Chondrocyte (in vitro differentiated cells): ENCODE measurements at places on chromosomes 4 and X. TPM values are rescaled to one million over a fixed set of nuclear protein-coding genes. Genes with fewer than 3 reads are reported as not detected.

CITED1 gene
- 0.68 to 0.77 TPM (median 0.77 TPM) in 3 replicates for total RNA-seq

- H3K27me3 ChIP-seq = no peaks in the 10 kb centered on the region
- DNase-seq = no peak
- no peak overlapping the region for H3K4me3 ChIP-seq
Measured at GRCh38 chr4:95377366-95377900, 171.3 kb downstream of the UNC5C start.

DNA sequence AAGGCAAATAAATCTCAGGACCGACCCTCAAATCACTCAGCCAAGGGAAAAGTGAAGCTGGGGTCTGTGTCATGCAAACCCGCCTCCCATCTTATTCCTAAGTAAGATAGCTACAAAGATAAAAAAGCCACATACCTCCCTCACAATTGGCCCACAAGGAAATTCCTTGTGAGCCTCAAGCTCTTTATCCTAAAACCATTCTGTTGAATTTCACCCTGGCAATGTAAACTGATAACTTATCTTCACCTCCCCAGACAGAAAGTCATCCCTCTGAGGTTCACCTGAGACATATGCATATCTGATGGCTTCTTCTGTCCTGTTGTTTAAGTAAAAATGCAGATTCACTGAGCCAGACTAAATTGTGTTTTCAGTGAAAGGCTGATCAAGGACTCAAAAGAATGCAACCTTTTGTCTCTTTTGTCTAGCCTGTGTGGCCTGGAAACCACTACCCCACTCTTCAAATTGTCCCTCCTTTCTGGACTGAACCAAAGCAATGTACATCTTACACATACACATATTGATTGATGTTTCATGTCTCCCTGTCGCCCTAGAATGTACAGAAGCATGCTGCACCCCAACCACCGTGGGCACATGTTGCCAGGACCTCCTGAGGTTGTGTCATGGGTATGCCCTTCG is 91.3 kb downstream of the MFAP3L start:
- DNase-seq = no peak
- no peak overlapping the region for H3K4me3 ChIP-seq
- H3K27me3 ChIP-seq = no peaks in the 10 kb centered on the region
- no peaks in the 10 kb centered on the region for H3K36me3 ChIP-seq
- no peak overlapping the region for H3K27ac ChIP-seq

DNA sequence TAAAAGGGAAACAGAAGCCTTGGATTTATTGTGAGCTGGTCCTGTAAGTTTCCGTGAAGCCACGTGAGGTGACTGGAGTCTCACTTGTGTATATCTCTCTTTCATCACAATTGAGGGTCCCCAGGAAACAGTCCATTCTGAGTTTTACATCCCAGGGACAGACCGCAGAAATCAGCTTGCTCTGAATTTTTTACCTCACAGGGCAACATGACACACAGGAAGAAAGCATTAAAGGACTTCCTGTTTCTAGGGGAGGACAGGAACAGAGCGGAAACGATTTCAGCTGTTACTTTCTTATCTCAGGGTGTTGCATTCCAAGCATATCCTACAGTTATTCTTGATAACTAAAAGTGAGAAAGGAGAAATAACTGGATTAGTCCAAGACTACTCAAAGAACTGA is 553.5 kb downstream of the TRAM1L1 start:
- no peaks in the 10 kb centered on the region for H3K4me1 ChIP-seq
- H3K4me3 ChIP-seq = no peak overlapping the region

PDS5A gene
- 53.3 to 61.3 TPM (median 53.8 TPM) in 3 replicates for total RNA-seq

DNA sequence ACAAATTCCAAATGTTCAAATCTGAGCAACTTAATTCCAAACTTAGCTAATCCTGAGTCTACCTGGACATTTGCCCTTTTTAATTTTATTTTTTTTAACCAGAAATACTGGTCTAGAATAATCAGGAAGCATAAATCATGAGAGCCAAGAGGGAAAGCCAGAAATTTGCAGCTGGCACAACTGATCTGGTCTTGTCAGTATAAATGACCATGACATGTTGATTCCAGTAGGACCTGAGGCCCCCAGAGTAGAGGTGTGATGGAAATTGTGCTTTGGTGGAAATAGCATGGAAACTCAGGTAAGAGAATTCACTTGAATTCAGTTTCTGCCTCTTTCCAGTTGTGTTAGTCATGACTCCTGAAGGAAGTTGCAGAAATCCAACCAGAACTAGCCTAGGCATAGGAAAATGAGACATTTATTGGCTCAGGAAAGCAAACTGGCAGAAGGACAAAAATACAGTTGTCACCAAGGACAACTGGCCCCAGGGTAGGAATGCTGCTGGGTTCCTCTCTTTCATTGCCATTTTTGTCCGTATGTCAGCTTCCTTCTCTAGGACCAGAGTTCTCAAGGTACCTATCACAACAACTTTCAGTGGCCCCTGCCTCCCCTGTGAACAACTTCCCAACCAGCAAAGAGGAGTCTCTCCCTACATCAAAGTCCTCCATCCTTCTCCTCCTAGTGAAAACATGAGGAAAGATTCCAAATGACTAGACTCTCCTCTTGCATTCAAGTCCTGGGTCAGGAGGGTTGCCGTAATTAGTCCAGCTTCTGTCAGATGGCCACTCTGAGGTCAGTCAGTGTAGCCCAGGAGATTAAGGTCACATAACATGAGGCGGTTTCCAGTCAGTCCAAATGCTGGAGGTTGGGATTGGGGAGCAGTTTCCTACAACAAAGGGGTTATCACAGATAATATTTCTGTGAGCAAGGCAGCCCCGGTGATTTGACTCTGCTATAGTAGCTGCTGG is 29.3 kb upstream of the MYOZ2 start:
- H3K4me1 ChIP-seq = peaks cover 45% of the 10 kb centered on the region
- H3K27me3 ChIP-seq = no peaks in the 10 kb centered on the region
- H3K27ac ChIP-seq = no peak overlapping the region
- H3K4me3 ChIP-seq = no peak overlapping the region
- no peaks in the 10 kb centered on the region for H3K36me3 ChIP-seq

GLRA3 gene
- not detected in 3 replicates for total RNA-seq

- no peaks in the 10 kb centered on the region for H3K27me3 ChIP-seq
- no peak for DNase-seq
- no peak overlapping the region for H3K27ac ChIP-seq
- H3K4me3 ChIP-seq = no peak overlapping the region
- no peaks in the 10 kb centered on the region for H3K4me1 ChIP-seq
Measured at GRCh38 chr4:137819964-137820383, 287.7 kb upstream of the PCDH18 start.

DNA sequence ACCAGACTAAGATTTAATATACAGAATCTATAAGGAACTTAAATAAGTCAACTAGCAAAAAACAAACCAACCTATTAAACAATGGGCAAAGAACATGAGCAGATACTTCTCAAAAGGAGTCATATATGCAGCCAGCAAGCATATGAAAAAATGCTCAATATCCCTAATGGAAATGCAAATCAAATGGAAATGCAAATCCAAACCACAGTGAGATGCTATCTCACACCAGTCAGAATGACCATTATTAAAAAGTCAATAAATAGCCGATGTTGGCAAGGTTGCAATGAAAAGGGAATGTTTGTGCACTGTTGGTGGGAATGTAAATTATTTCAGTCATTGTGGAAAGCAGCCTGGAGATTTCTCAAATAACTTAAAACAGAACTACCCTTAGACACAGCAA is 97.0 kb upstream of the SLC6A14 start:
- H3K4me1 ChIP-seq = no peaks in the 10 kb centered on the region
- no peak overlapping the region for H3K4me3 ChIP-seq
- H3K27ac ChIP-seq = no peak overlapping the region
- H3K36me3 ChIP-seq = no peaks in the 10 kb centered on the region
- DNase-seq = no peak
- H3K27me3 ChIP-seq = no peaks in the 10 kb centered on the region

DNA sequence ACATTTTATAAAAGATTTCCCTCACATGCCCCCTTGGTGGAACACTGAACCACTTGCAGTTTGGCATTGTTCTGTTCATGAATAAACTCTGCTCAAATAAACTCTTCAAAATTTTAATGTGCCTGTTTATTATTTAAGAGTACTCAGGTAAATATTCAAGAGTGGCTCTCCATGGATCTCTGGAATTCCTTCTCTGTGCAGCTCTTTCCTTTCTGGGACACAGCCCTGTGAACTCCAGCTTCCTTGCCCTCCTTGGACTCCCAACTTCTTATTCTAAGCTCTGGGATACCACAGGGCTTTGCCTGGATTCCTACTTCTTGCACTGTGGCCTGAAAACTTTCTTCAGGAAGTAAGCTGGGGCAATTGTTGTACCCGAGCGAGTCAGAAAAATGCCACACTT is 8.3 kb downstream of the BEX3 start:
- peaks cover 5% of the 10 kb centered on the region for H3K4me1 ChIP-seq
- no peak overlapping the region for H3K27ac ChIP-seq
- H3K27me3 ChIP-seq = no peaks in the 10 kb centered on the region
- H3K4me3 ChIP-seq = no peak overlapping the region
- H3K36me3 ChIP-seq = no peaks in the 10 kb centered on the region
- no peak for DNase-seq

EGFL6 gene
- total RNA-seq = 0.18 to 0.22 TPM in 2 of 3 replicates, not detected in the other

- H3K27ac ChIP-seq = no peak overlapping the region
- no peak overlapping the region for H3K4me3 ChIP-seq
- no peaks in the 10 kb centered on the region for H3K36me3 ChIP-seq
- H3K27me3 ChIP-seq = no peaks in the 10 kb centered on the region
Measured at GRCh38 chr4:1807332-1807777, 14.3 kb downstream of the FGFR3 start.

- H3K27ac ChIP-seq = peak overlapping the region; percentile 75
- no peaks in the 10 kb centered on the region for H3K27me3 ChIP-seq
- H3K36me3 ChIP-seq = no peaks in the 10 kb centered on the region
- DNase-seq = no peak
- no peak overlapping the region for H3K4me3 ChIP-seq
Measured at GRCh38 chr4:40317916-40318658, 17.0 kb upstream of the CHRNA9 start.

GRCh38 chrX:16141422-16142245 is 18.3 kb downstream of the GRPR start:
- H3K4me3 ChIP-seq = no peak overlapping the region
- H3K4me1 ChIP-seq = no peaks in the 10 kb centered on the region
- no peaks in the 10 kb centered on the region for H3K27me3 ChIP-seq
- DNase-seq = no peak

- H3K27ac ChIP-seq = no peak overlapping the region
- peaks cover 18% of the 10 kb centered on the region for H3K36me3 ChIP-seq
- H3K4me1 ChIP-seq = peaks cover 25% of the 10 kb centered on the region
- no peaks in the 10 kb centered on the region for H3K27me3 ChIP-seq
Measured at GRCh38 chr4:113476800-113477199, 284.7 kb downstream of the CAMK2D start.

DNA sequence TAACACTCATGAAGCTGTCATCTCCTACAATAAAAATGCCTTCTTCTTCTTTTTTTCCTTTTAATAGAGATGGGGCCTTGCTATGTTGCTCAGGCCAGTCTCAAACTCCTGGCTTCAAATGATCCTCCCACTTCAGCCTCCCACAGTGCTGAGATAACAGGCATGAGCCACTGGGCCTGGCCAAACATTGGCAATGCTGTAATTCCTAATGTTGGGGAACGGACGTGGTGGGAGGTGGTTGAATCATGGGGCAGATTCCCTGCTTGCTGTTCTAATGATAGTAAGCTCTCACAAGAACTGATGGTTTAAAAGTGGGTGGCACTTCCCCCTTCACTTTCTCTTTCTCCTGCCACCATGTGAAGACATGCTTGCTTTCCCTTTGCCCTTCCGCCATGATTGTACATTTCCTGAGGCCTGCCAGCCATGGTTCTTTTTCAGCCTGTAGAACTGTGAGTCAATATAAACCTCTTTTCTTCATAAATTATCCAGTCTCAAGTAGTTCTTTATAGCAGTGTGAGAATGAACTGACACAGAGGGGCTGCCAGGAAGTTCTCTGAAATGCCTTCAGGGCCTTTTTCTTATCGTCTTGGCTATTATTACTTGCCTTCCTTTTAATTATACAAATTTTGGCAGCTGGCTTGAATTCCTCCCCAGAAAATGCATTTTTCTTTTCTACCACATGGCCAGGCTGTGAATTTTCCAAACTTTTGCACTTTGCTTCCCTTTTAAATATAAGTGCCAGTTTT is 93.0 kb downstream of the CENPC start:
- DNase-seq = no peak
- peak overlapping the region; percentile 38 for H3K27ac ChIP-seq
- peaks cover 11% of the 10 kb centered on the region for H3K4me1 ChIP-seq
- H3K27me3 ChIP-seq = no peaks in the 10 kb centered on the region
- H3K36me3 ChIP-seq = peaks cover 12% of the 10 kb centered on the region

PROM1 gene
- 0.10 TPM in 1 of 3 replicates, not detected in the others for total RNA-seq

DNA sequence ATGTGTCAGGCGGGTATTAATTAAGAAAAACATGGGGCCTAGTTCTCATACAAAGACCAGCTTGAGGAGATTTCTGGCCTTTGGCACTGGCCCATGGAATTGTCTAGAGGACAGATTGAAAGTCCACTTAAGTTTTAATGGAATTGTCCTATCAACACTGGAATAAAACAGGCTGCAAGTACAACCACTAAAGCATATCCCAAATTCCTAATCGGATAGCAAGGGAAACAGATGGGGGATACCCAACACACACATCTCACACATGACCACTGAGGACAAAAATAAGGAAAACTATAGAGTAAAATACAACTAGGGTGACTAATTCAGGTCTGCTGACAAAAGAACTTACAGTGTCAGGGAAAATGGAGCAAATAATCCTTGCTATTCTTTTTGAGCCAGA is 167.8 kb downstream of the GASK1B start:
- H3K4me1 ChIP-seq = peaks cover 58% of the 10 kb centered on the region
- no peak overlapping the region for H3K4me3 ChIP-seq
- peaks cover 2% of the 10 kb centered on the region for H3K36me3 ChIP-seq
- H3K27ac ChIP-seq = no peak overlapping the region
- no peak for DNase-seq
- H3K27me3 ChIP-seq = no peaks in the 10 kb centered on the region

GRCh38 chr4:83258461-83258860 is 26.1 kb downstream of the COQ2 start:
- H3K4me3 ChIP-seq = no peak overlapping the region
- no peak for DNase-seq
- H3K36me3 ChIP-seq = no peaks in the 10 kb centered on the region
- H3K27ac ChIP-seq = no peak overlapping the region

DNA sequence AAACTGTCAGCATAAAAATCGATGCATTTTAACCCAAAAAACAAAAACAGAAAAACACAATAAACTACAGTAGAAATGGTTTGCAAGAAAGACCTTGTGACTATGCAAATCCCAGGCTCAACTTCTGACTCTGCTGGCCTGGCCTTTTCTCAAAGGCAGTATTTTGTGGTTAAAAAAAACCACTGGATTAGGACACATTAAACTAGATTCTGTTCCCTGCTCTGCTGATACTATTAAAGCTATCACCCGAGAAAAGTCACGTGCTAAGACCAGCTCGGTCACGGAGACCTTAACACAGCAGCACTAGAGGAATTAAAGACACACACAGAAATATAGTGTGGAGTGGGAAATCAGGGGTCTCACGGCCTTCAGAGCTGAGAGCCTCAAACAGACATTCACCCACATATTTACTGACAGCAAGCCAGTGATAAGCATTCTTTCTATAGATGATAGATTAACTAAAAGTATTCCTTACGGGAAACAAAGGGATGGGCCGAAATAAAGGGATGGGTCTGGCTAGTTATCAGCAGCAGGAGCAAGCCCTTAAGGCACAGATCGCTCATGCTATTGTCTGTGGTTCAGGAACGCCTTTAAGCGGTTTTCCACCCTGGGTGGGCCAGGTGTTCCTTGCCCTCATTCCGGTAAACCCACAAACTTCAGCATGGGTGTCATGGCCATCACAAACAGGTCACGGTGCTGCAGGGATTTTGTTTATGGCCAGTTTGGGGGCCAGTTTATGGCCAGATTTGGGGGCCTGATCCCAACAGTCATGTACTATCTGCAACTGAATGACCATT is 16.1 kb downstream of the CBR4 start:
- H3K4me3 ChIP-seq = no peak overlapping the region
- H3K4me1 ChIP-seq = peaks cover 17% of the 10 kb centered on the region
- H3K27ac ChIP-seq = peak overlapping the region; percentile 75
- no peaks in the 10 kb centered on the region for H3K27me3 ChIP-seq
- DNase-seq = no peak

FAM149A gene
- total RNA-seq = 5.4 to 7.1 TPM (median 5.8 TPM) in 3 replicates
